ENCODE measurements at places on chromosomes 6 and 20.

- DNase-seq = no peak
These were observed 88.1 kb downstream of the FOXC1 start for GRCh38 chr6:1697688-1698351.

GRCh38 chr6:138339024-138339423 is 38.7 kb upstream of the SMIM28 start:
- DNase-seq = no peak

DNA sequence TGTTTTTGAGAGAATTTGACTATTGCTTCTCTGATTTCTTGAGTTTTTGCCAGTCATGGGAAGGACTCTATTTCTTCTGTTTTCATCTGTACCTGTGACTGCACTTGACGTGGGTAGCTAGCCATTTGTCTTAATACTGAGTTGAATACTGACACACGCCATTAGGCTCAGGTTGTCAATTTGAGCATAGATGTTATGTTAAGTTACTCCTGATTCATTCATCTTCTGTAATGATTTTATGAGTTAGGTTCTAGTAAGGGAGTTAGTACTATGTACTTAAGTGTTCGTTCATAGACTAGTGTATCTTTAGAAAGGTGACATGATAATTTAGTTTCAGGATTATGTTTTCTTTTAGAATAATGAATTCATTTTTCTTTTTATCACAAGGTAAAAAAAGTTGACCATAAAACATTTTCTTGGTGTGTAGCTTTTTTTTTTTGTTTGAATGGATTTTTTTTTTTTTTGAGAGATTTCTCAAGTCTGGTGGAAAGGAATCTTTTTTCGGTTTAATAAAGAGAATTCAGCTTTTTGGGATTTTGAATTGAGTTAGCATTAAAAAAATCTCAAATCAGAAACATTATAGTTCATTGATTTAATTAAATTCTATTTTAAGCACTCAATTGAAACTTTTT is 1.7 kb downstream of the AFDN start:
- no peak for DNase-seq

DNA sequence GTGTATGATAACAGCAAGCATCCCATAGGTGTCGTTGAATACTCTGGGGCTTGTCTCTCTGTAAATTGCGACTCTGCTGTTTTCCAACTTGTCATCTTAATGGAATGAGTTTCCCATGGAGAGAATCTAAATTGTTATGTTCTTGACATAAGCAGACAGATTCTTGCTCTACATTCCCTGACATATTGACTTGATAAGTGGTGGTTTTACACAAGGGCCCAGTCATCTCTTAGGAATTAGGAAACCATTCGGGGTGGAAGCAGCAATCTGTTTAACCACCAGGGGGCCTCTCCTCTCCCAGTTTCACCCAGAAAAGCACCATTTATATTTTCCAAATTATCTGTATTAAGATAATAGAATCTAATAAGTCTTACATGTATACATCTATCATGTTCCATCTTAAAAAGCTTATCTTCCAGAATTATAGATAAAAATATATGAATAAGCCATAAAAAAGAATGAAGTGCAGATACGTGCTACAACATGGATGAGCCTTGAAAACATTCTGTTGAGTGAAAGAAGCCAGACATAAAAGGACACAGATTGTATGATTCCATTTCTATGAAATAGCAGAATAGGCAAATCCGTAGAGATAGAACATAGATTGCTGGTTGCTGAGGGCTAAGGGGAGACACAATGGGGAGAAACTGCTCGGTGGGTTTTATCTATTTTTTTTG is 23.1 kb upstream of the MROH8 start:
- no peak for DNase-seq

- no peak for DNase-seq
These were observed 207.4 kb upstream of the SGK1 start for GRCh38 chr6:134525190-134525868.

GRCh38 chr6:128558021-128558420 is 37.6 kb upstream of the PTPRK start:
- DNase-seq = no peak

DNA sequence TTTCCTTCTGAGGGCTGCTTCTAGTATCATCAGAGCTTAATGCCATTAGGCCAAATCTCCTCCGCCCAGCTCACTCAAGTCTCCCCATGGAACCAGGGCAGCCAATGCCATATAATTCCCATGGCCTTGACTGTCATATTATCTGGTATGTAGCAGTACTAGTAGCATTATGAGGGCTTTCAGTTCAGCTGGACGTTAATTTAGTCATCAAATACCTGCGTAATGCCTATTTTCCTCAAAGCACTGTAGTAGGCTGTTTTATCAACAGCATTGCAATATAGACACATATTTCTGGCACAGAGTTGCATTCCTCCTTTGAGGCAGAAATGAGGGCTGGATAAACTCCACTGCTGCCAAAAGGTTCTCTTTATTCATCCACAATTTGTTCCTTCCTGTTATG is 1.7 kb downstream of the KCTD20 start:
- DNase-seq = no peak

GRCh38 chr6:167396068-167396658 is 71.3 kb downstream of the TTLL2 start:
- DNase-seq = no peak

DNA sequence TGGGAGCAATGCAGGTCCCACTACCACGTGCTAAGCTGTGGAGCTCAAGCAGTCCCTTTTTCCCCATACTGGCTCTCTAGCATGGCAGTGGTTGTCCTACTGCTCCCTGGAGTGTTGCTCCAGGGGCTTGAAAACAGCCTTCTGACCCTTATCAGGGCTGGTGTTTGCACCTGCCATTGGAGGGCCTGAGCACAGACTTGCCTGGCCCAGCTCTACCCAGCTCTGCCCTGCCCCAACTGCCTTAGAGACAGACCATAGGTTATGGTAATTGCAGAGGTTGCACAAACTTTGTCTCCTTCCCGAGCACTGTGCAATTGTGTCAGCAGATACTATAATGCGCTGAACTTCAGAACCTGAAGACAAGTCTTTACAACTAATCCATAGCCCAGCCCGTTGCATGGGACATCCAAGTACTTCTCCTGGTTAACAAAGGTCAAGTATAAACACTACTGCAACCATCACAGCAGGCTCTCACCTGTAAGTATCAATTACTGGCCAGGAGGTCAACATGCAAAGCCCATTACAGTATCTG is 58.7 kb downstream of the PDSS2 start:
- DNase-seq = no peak

Measured in NCI-H2081 (cell line).